NCI-H187 treated with DMSO at 0.1 percent for 48 hours (cell line): ENCODE measurements at places on chromosomes 13 and 19.

GRCh38 chr19:31980796-31981195 is 364.6 kb upstream of the ZNF507 start:
- no peak for DNase-seq

GRCh38 chr13:40550130-40550529 is 116.3 kb downstream of the FOXO1 start:
- no peak for DNase-seq

DNA sequence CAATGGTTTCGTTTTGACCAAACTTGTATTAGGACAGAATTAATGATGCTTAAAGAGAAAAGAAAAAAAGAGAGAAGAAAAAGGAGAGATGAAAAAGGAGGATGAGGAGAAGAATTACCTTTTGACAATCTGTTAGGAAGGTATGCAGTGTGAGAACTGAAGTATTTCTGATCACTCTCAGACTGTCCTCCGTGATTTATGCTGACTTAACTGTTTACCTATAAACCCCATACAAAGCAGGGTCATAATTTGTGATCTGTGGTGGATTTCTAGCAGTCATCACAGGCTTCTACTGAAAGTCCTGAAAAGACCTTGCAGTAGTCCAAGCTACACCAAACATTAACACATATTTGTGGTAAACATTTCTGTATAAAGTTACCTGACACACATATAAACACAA is 93.9 kb downstream of the PCDH17 start:
- no peak for DNase-seq

DNA sequence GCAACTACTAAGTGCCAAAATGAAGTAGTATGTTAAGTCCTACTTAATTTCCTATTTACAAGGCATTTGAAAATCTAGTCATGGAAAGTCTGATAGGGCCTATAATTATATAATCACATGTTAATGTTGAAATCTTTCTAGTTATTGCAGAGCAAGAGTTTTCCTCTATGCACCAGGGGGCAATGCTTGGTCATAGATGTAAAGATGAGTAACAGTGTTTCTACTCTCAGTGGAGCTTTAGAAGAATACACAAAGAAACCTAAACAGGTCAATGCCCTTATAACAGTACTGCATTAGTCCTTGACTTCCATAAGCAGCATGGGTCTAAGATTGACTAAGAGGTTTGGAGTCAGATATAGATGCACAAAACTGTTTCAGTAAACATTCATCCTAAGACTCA is 218.7 kb downstream of the KCTD12 start:
- DNase-seq, result no peak

GRCh38 chr19:5305163-5305562 is 35.4 kb downstream of the PTPRS start:
- no peak for DNase-seq

GRCh38 chr13:101655435-101655834 is 203.0 kb downstream of the ITGBL1 start:
- no peak for DNase-seq

- DNase-seq, result no peak
Observed at GRCh38 chr13:36674337-36675212, 755 bp downstream of the SERTM1 start.

GRCh38 chr13:49417161-49417560 is 26.7 kb downstream of the CAB39L start:
- DNase-seq, result no peak

GRCh38 chr13:97567510-97568243 is 133.7 kb downstream of the RAP2A start:
- DNase-seq, result no peak

DNA sequence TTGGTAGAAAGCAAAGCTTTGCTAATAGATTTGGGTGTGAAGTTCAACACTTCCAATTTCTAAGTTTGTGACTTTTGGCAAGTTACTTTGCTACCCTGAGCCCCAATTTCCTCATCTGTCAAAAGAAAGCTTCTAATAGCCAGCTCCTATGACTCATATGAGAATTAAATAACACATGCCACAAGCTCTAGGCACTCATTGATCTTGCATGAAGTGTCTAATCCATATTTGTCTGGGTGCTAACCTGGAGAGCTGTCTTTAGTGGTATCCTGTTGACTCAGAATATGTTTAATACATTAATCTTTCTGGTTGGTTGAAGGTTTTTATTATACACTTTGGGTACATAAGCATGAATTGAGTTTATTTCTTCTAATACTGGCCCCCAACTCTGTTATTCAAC is 188.8 kb downstream of the POSTN start:
- no peak for DNase-seq

DNA sequence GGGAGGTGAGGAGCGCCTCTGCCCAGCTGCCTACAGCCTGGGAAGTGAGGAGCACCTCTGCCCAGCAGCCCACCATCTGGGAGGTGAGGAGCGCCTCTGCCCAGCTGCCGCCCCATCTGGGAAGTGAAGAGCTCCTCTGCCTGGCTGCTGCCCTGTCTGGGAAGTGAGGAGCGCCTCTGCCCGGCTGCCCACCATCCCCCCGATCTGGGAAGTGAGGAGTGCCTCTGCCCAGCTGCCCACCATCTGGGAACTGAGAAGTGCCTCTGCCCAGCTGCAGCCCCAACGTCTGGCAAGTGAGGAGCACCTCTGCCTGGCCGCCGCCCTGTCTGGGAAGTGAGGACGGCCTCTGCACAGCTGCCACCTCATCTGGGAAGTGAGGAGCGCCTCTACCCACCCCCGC is 64.3 kb downstream of the ZNF708 start:
- DNase-seq, result no peak

DNA sequence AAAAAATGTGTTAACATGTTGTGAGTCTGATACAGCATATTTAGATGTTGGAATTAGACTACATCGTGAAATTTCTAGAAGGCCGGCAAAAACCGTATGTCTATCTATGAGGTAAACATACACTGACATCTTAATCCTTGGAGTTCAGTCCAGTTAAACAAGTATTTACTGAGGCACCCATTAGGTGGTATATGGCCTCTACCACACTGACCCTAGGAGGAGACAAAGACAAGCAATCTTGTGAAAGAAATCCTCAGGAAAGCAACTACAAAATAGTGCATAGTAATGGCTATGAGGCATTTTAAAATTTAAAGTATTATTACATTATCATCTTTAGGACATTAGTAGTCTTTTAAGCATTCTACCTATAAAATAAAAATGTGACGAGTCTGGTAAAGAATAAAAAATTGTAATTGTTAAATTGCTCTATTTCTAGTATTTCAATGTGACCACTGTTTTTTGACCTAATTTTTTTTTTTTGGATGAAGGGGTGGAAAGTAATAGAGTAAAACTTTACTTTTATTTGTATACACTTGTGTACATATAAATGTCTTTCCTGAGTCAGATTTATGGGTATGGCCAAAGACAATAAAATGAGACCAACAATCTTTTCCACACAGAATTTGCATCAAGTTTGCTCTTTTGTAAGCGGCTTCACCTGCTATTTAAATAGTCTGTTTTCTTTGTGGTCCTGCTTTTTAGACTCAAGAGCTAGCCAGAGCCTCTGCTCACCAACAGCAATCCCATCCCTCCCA is 50.5 kb downstream of the KATNAL1 start:
- DNase-seq, result no peak

DNA sequence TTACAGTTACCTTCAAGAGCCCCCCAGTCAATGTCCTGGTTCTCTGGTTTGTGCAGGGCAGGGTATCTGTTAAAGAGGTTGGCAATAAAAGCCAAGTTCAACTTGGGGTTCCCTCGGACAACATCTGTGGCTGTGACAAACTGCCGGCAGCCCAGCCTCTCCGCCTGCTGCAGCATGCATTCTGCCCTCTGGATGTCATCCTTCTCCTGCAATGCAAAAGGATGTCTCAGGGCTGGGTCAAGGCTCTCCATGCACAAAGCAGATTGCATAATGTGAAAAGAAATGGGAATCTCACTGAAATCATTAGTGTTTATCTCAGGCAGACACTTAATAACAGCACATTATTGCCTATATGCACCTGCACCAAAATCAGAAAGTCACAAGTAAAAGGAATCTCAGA is 35.1 kb downstream of the LCP1 start:
- no peak for DNase-seq

GRCh38 chr19:12974301-12975220 is 5.2 kb downstream of the DAND5 start:
- DNase-seq, result no peak

DNA sequence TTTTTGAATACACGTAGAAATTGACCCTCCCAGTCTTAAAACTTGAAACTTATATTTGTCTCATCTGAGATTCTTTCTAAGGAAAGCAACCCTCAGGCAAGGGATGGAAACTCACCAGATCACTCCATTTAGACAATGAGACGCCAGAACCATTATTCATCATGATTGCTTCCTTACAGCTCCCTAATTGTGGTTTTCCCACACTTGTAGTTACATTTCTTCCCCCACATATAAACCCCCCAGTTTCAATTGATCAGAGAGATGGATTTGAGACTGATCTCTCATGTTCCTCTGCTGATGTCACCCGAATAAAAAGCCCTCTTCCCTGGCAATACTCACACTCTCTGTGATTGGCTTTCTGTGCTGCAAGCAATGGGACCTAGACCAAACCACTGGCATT is 197.9 kb upstream of the STARD13 start:
- no peak for DNase-seq

DNA sequence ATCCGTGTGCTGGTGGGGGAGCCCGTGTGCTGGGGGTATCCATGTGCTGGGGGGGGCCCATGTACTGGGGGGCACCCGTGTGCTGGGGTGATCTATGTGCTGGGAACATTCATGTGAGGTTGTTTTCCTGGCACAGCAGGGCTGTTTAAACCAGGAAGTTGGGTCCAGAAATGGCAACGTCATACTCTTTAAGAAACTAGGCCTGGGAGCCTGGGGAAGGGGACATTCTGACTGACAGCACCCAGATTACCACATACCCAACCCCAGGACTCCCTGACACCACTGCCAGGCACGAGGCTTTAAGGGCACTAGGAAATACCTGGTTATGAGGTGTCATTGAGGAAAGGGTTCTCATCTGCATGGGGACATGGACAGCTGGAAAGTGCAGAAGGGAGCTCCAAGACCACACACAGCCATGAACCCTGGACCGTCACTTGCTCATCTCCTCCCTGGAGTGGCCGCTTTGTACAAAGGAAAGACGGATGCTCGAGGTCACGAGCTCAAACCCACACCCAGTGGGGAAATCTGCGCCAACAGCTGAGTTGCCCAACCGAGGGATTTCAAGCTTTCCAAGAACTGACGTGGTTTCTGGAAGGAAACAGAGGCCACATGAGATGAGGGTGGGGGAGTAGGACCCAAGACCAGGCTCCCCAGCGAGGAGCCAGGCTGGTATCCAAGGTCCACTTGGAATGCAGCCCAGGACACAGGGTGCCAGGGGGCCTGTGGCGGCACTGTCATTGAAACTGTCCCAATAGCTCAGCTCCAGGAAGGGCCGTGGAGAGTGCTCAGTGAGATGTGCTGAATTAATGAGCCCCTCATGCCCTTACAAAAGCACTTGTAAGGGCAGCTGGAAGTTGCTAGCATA is 40.9 kb downstream of the RAB20 start:
- DNase-seq, result no peak

DNA sequence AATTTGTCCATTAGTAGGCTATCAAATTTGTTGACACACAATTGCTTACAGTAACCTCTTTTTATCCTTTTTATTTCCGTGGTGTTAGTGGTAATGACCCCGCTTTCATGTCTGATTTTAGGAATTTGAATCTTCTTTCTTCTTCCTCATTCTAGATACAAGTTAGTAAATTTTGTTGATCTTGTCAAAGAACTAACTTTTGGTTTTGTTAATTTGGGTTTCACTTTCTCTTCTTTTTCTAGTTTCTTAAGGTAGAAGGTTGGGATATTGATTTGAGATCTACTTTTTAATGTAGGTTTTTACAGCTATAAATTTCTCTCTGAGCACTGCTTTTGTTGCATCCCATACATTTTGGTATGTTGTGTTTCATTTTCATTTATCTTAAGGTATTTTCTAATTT is 53.3 kb upstream of the SLC7A1 start:
- DNase-seq, result no peak
